H54 (cell line): ENCODE measurements at places on chromosomes 5 and 9.

GRCh38 chr9:6197330-6197729, 18.3 kb upstream of the IL33 start:
- no peak for DNase-seq

- DNase-seq, result no peak
Observed at GRCh38 chr9:133980864-133981588, 11.1 kb downstream of the VAV2 start.

GRCh38 chr9:101460965-101461364, 25.4 kb upstream of the ALDOB start:
- DNase-seq, result no peak

DNA sequence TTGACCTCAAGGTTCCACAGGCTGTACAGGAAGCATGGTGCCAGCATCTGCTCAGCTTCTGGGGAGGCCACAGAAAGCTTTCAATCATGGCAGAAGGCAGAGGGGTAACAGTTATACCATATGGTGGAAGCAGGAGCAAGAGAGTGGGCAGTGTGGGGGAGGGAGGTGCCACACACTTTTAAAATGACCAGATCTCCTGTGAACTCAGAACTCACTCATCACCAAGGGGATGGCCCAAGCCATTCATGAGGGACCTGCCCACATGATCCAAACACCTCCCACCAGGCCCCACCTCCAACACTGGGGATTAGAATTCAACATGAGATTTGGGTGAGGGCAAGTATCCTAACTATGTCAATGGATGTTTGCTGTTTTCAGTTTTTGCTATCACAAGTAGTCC, 16.2 kb downstream of the CYFIP2 start:
- no peak for DNase-seq

GRCh38 chr5:103346162-103346748, 87.7 kb downstream of the MACIR start:
- no peak for DNase-seq
